Adipocyte (in vitro differentiated cells): ENCODE measurements at places on chromosomes 13 and 19.

- no peak for DNase-seq
These were observed 545.3 kb upstream of the PCDH20 start for GRCh38 chr13:61960981-61961380.

DNA sequence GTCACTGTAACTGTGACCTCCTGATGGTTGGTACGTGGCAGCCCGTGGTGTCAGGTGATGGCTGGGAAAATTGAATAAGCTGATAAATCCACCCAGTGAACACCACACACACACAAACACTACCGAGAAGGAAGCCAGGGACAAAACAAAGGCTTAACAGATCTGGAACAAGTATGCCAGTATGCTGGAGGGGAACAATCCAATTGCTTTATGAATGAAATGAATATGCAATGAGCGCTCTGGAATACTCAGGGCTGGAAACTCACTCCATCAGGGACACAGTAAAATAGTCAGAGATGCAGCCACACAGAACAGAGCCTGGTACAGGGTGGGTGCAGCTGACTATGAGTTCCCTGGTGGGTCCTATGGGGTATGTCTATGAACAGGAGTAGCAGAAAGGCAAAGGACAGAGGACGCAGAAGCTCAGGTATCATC lies 16.7 kb downstream of the TMTC4 start:
- DNase-seq = no peak

DNA sequence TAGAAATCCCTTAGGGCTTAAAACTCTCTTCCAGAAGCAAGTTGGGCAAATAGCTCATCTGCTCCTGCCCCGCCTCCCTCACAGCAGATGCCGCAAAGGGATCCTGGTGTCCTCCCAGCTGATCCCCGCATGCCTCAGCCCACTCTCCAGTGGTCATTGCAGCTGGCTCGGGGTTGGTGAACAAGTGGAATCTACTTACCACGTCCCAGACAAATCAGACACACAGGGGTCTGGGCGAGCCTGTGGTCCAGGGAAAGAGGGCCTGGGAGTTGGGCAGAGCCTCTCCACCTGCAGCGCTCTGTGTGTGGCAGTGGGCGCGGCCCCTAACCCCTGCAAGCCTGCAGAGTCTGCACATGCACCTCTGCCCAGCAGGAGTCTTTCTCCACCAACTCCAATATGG lies 10.8 kb upstream of the C19orf33 start:
- DNase-seq = no peak

GRCh38 chr13:98083936-98084335 lies 59.0 kb upstream of the FARP1 start:
- DNase-seq = no peak

DNA sequence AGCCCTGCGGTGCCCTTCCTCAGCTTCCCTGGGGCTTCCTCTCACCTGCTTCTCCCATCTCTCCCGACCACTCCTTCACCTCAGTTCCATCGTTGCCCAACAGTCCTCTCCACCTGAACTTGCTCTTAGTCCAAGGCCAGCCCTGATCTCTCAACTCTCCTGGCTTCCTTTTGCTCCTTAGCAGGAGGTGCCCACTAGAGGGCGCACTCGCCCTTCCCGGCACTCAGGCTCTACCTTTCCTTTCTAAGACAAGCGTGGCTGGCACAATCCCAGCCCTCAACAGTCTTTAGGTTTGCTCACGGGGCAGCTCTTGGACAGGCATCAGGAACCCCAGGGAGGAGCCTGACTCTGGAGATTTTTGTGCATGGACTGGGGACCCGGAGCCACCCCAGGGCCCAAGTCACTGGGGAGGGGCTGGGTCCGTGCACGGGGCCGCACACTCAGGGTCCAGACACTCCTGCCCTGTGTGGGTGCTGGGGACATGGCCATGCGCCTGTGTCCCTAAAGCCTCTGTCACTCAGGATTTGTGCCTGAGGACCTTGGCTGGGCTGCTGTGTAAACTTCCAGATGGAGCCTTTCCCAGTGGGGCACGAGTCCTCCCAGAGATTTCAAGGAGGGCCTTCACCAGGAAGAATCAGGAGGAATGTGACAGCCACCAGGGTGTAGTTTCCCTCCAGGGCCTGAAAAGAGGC lies 12.1 kb upstream of the CEACAM8 start:
- DNase-seq = peak; percentile 22

GRCh38 chr13:92896842-92897241 lies 329.8 kb upstream of the GPC6 start:
- DNase-seq = peak; percentile 24

GRCh38 chr13:113863524-113864272 lies at the start of gene GAS6:
Gene GAS6 (minus strand): TSS chr13:113864076. CDS start chr13:113863920, 156 bp downstream.
- peak; percentile 81 for DNase-seq

- no peak for DNase-seq
These were observed 43.0 kb downstream of the CARS2 start for GRCh38 chr13:110662777-110663443.
